T-cell (primary cell): ENCODE measurements at places on chromosomes 1 and 21. TPM values are rescaled to one million over a fixed set of nuclear protein-coding genes. Genes with fewer than 3 reads are reported as not detected.

DNA sequence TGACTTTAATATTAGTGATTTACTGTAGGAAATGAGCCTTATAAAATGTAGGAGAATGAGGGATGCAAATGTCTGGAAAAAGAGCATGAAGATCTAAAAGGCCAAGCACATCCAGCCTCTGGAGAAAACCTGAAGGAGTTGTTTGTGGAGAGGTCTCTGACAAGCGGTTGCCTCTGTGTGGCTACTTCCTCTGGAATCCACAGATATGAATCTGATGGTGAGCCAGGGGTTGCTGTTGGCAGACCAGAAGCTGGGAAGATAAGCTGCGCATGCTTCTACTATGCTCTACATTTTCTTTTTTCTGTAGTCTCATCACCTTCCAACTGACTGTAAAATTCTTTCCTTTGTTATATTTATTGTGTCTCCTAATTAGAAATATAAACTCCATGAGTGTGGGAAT, 248.6 kb downstream of the OLFM3 start:
- no peak for DNase-seq

DNA sequence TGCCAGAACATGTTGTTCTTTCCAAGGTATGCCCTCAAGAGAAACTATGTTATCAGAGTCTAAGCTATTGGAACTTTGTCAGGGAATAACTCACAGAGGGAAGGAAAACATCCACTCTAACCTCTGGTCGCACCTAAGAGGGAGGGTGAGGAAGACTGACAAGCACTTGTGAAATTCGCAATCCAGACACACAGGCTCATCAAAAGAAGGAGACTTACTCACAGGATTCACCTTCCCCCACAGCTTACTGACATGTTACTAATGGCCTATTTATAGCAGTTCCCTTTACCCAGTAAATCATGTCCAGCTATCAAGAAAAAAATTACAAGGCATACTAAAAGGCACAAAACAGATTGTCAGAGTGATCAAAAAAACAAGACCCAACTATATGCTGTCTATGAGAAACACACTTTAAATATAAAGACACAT, 36.9 kb downstream of the WDR64 start:
- DNase-seq: no peak

GRCh38 chr1:233439721-233440120, 112.2 kb downstream of the MAP3K21 start:
- no peak for DNase-seq

DNA sequence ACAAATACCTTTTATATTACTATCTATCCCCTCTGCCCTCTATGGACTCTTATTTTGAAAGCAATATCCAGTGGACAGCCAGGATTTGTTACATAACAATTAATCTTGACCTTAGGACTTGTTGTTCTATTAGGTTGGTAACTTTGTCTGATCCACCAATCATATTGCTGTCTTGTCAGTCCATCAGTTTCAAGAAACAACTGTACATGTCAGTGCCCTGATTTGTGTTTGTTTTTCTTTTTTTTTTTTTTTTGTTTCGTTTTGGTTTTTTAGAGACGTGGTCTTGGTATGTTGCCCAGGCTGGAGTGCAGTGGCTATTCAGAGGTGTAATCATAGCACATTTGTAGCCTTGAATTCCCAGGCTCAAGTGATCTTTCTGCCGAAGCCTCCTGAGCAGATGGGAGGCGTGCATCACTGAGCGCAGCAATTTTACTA, 1.5 kb upstream of the SCP2 start:
- DNase-seq: no peak

GRCh38 chr21:43697758-43698643, 20.9 kb upstream of the PDXK start:
- DNase-seq: no peak

- DNase-seq: no peak
These were observed 21.5 kb upstream of the LRP8 start for GRCh38 chr1:53349369-53349835.

DNA sequence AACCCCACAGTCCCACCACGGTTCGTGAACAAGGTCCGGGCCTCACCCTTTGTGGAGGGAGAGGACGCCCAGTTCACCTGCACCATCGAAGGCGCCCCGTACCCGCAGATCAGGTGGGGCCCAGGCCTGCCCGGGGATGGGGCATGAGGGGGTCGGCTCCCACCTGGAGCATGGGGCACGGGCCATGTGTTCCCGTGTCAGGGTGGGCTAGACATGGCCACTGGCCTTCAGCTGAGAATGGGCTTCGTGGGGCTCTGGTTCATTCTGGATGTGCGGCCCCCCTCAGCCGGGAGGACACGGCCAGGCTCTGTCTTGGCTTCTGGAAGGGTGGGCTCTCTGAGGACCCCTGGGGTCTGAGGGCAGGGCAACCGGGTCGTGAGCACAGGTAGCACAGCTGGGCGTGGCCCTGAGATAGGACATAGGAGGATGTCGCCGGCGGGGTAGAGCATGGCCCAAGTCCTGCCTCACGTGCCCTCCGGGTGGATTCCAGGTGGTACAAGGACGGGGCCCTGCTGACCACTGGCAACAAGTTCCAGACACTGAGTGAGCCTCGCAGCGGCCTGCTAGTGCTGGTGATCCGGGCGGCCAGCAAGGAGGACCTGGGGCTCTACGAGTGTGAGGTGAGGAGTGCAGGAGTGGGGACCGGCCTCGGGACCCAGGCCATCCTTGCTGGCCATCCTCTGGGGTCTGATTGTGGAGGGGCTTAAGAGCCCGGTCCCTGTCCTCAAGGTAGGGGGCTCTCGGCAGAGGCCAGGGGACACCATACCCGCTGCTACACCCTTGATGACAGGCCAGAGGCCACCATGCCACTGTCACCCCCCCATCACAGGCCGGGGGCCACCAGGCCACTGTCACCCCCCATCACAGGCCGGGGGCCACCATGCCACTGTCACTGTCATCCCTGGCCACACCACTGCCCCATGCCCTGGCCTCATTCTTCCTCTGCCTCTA, 55.5 kb downstream of the TRIM11 start:
- no peak for DNase-seq

DNA sequence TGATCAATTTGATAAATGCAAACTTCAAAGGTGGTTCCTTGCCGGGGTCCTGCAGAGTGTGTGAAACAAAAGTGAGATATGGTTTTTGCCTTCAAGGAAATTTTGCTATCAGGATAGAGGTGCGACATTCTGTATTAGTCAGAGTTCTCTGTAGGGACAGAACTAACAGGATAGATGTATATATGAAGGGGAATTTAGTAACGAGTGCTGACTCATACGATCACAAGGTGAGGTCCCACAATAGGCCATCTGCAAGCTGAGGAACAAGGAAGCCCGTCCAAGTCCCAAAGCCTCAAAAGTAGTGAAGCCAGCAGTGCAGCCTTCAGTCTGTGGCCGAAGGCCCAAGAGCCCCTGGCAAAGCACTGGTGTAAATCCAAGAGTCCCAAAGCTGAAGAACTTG, 157.0 kb downstream of the RYR2 start:
- DNase-seq: no peak

DNA sequence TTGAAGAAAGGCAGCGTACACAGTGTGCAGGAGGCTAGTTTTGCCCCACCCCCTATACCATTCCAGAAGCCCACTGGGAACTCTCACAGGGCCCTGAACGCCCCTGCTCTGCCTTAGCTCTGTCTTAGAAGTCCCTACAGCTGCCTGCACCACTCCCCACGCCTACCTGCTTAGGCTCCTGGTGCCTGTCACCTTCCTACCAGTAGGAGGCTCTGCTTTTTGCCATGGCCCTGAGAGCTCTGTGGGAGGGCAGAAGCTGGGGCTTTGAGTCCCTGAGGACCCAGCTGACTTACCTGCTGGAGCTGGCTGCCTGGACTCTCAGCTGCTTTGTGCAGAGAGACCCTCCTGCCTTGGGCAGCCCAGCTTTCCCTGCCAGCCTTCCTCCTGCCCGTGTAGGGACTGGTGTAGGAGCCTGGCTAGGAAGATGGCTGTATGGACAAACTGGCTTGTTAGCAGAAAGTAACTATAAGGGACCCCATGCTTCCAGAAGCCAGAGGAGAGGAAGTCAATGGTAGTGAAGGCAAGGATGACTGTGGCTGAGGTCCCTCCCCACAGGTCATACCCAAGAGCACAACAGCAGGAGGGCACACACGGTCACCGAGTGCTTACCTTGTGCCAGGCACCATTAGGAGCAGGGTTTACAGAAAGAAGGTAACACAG, 9.8 kb upstream of the CELSR2 start:
- no peak for DNase-seq

DNA sequence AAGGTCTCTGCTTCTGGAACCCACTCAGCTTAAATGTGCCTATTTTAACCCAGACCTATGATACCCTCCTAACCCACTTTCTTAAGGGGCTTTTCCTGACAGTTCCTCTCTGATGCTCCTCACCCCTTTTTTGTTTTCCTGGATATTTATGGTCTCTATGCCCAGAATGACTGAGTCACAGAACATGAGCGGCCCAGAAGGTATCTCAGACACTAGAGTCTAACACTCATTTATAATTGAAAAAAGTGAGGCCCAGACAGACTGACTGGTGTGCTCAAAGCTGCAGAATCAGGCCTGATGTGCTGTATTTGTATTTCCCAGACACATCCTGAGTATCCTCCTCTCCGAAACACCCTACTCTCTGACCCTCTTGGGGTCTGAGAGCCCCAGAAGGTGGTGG, 44.0 kb downstream of the LRRC71 start:
- no peak for DNase-seq

DNA sequence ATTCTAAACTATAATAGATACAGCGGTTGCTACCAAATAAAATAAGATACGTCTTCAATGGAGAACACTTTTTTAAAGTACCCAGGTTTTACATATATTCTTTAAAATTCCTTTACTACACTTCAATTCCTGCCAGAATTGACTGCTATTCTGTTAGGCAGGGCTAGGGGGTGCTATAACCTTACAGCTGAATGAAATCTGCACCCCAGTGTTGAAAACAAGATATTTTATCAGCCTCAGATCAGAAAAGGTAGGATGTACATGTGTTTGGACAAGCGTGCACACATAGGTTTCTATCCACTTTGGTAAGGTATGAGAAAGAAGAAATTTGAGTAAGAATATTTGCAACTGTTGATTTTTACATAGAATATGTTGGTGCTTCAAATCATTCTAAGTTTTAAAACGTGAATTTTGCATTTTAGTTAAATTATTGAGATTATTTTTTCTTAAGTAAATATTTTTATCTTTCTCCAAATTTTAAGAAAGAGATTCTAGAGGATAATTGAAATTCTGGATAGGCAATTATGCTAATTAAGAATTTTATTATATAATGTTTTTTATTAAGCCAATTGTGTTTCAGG, 490.8 kb upstream of the ADGRL4 start:
- DNase-seq: no peak

GRCh38 chr1:210489491-210489890, 160.8 kb downstream of the HHAT start:
- no peak for DNase-seq

DNA sequence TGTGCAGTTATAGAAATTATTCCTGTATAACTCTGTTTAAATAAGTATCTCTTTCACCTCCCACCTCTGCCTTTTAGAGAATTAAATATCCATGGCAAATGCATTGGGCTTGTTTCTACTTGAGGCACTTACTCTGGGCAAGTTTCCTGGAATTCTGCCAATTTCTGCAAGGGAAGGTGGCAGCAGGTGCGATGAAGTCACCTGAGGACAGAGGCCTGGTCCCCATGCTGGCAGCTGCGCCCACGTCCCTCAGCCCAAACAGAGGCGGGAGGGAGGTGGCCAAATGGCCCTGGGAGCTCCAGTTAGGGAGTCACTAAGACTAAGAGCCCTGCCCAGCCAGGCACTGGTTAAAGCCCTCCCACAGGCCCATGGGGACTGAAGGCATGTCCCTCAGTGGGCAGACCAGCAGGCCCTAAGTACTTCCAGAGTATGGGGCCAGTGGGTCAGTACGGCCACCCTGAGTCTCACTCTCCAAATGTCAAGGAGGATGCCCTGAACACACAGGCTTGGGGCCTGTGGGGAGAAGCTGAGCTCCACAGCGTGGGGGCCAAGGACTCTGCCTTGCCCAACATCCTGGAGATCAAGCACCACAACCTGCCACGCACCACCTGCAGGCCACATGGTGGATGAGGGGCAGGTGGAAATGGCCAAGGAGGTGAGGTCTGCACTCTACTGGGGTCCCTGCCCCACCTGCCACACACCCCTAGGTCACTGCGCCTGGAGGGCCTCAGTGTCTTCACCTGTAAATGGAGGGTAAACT, 19.4 kb downstream of the ACOT7 start:
- DNase-seq: no peak

DNA sequence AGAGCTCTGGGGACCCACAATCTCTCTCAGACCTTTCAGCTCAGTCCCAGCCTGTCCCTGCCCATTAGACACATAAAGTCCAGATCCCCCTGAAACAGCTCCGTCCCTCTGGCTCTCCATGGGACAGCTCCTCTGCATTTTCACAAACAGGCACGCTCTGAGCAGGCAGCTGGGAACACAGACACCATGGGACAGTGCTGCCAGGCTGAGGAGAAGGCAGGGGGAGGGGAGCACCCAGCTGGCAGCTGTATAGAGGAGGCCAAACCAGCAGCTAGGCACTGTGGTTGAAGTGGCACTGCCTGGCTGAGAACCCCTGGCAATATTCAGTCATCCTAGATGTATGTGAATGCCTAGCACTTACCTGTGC, 2.0 kb downstream of the TMEM63A start:
- DNase-seq: no peak

- no peak for DNase-seq
These were observed 1280.7 kb upstream of the TMPRSS15 start for GRCh38 chr21:19684328-19684727.

LCE3E gene
- not detected for total RNA-seq

CELA2A gene
- not detected for total RNA-seq

KCNA10 gene
- not detected for total RNA-seq

PROK1 gene
- not detected for total RNA-seq
